Breast epithelium (tissue), 4 donors: ENCODE measurements at places on chromosomes 16 and 17.
A peak's percentile ranks its signal among the peaks of the same experiment; 100 is the strongest.

DNA sequence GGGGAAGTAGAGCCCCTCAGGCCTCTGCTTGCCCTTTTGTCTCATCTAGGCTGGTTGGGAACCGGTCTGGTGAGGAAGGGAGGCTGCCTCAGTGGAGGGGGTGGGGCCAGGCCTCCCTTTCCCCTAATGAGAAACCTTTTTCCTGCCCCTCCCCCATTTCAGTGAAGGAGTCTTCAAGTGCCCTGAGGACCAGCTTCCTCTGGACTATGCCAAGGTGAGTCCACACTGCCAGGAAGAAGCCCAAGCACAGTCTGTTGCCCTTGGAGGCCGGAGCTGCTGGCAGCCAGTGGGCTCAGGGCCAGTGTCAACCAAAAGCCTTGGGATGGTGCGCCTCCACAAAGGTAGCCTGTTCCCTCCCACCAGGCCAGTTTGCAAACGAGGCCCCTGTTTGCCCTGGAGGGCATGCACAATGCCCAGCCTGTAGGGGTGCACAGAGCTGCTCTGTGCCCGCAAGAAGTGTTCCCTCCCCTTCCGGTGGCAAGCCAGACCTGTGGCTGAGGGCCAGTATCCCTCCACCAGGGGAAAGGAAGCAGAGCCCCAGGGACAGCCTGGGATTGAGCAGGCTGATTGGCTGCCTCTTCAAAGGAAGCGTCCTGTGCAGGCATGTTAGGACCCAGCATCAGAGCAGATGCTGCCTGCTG, 3.4 kb downstream of the TRAF4 start:
- DNase-seq = peak; percentile 93

- DNase-seq = no peak
Measured at GRCh38 chr17:45841186-45841585, 3.5 kb upstream of the SPPL2C start.

DNA sequence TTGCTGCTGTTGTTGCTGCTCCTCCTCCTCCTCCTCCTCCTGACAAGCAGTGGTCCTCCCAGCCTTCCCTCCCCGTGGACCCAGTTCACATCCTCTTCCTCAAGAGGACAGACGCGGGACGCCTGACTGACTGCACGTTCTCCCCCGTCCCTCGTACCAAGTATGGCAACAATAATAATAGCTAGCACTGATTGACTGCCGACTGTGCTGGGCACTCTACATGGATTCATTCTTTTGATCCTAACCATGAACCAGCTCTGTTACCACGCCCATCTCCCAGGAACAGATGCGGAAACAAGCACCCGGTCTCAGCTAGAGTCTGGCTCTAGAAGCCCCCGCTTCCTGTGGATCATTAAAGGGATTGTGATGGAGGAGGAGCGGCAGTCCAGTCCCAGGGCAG, 78.0 kb downstream of the GNAO1 start:
- DNase-seq = no peak

GRCh38 chr16:23914946-23915530, 79.3 kb downstream of the PRKCB start:
- DNase-seq = no peak

DNA sequence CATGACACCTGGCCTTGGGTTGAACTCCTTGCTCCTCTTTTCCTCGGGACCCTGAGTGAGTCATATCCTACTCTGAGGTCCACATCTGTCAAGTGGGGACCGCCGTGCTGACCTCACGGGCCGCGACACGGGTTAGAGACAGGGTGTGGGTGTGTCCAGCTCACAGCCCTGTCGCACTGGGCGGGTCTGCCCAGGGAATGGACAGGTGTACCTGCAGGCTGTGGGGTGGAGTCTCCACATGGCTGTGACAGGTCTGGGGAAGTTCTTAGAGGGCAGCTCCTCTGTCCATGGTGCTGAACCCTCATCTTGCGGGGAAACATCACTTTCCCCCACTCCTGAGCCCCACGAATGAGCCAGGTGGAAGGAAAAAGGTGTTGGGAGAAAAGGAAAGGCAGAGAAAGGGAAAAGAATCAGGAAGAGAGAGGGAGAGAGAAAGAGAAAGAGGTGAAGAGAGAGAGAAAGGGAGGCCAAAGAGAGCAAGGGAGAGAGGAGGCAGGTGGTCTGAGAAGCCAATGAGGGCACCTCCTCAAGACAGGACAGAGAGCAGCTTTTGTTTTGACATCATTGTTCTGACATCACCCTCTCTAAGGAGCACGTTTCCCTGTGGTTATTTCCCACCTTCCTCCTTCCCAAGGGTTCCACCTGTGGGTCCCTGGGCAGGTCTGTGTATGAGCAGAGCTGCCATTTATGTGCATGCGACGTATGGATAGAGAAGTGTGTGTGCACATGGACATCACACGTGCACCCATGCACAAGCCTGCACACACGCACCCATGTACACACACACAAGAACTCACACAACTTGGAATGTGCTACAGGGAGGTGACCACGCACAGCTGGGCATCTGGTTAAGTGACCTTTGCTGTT, 32.6 kb upstream of the CBFA2T3 start:
- DNase-seq = no peak

DNA sequence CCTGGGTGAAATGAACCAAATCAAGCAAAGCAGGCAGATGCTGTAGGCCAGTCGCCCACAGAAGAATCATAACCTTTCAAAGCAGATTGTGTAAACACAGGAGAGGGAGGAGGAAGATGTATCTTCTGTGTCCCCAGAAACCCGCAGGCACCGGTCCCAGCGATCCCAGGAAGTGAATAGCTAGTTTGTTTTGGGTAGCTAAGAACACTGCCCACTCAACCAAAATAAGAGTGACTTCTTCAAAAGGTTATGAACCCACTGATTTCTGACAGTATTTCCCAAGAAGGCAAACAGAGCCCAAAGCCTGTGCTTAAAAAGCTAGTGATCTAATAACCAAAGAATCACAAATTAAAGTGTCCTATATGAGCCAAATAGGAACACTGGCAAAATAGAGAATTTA, 67.8 kb downstream of the GRIN2A start:
- no peak for DNase-seq

DNA sequence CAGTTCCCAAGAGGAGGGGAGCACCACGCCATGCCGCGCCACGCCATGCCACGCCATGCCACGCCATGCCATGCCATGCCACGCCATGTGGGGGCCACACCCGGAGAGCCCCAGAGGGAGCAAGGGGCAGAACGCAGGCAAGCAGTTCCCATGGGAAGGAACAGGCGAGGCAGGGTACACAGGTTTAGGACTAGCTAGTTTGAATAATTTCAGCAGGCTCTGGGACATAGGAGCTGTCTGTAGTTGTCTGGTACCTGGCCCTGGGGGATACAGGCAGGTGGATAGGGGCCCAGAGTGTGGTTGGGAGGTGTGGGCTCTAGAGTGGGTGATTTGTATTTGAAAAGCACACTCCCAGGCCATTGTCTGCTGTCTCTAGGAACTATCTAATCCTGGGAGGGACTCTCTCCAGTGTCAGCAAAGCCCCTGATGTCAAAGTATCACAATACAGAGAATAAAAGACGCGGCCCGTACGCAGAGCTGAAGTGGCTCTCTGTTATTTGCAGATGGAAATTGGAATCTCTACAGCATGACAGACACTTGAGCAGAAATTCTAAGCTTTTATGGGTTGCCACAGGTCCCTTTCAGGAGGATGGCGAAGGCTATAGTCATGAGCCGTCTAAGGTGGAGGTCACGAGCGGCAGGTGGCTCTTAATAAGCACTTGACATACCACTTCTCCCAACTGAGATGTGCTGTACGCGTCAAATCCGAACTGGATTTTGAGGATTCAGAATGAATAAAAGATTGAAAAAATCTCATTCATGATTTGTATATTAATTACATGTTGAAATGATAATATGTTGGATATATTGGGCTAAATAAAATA, 220.8 kb upstream of the TNRC6C start:
- DNase-seq = peak; percentile 16
